ENCODE measurements at places on chromosomes 5 and 9.

DNA sequence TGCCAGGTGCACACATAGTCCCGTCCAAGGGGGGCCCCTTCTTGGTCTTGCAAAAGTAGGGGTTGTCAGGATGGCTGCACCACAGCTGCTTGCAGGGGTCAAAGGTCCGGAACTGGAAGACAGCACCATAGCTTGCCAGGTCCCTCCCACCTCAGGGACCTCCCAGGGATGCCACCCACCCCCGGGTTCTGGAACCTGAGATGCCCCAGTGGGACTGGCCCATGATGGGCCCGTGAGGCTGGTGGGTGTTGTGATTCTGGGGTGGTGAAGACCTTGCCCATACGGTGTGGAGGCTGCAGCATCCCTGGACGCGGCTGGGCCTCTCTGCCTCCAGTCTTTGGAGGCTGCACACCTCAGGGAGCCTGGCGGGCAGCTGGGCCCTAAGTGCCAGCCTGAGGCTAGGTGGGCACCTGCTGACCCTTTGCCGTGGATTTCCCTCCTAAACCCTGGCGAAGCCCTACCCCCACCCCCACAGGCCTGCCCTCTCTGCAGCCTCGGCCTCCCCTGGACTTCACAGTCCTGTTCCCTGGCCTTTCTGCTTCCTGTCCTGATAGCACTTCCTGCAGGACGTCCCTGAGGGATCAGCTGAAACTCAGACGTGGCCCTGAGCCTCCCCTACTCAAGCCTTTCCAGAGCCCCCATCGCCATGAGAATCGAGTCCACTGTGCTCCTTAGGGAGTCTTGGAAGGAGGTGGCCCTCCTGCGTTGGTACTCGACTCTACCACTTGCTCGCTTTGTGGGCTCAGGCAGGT is 92.1 kb downstream of the ZNF354C start:
- DNase-seq, result no peak

DNA sequence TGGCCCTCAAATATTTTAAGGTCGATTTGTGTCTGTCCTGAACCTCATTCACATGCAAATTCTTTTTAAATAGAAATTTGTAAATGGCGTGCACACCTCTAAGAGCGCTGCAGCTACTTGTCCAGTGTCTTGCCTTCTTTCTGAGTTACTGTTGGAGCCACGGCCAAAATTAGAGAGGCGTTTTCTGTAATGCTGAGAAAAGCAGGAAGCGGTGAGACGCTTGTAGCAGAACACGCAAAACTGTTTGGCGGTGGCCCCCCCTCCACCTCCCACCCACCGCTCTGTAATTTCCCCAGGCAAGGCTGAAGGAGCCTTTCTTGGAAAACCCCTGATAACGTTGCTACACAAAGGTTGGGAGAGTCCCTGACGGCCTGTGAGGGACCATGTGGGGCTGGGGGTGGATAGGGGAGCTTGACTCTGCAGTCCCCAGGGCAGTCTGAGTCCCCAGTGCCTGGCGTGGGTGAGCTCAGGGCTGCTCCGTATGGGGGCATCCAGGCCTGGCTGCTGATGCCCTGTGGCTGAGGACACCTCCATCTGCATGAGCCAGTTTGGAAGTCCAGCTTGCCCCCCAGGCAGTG is 96.5 kb downstream of the GADD45G start:
- peak; percentile 82 for DNase-seq

- no peak for DNase-seq
Observed at GRCh38 chr9:91408475-91408874, 15.2 kb downstream of the NFIL3 start.

GRCh38 chr9:133553123-133553522 is 18.6 kb downstream of the ADAMTSL2 start:
- DNase-seq, result no peak

DNA sequence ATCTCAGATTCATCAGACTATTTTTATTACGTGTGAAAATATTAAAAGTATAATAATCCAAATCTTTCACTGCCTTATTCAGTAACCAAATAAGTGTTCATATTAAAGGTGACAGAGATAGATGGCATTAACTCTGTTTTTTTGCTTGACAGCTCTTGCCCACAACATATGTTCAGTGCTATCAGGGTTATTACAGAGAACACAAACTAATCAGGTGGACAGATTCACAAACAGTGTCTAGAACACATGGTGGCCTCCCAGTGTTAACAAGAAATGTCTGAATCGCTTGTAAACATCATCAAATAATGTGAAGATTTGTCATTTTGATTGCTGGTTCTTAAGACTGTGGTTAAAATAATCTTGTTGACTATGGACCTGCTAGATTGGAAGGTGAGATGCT is 609.1 kb upstream of the GRAMD2B start:
- DNase-seq, result no peak
